ENCODE measurements at places on chromosomes 12 and 14. TPM values are rescaled to one million over a fixed set of nuclear protein-coding genes. Genes with fewer than 3 reads are reported as not detected.
A peak's percentile ranks its signal among the peaks of the same experiment; 100 is the strongest.

- no peak for ATAC-seq
Observed at GRCh38 chr12:124299628-124300388, 4.9 kb downstream of the RFLNA start.

DNA sequence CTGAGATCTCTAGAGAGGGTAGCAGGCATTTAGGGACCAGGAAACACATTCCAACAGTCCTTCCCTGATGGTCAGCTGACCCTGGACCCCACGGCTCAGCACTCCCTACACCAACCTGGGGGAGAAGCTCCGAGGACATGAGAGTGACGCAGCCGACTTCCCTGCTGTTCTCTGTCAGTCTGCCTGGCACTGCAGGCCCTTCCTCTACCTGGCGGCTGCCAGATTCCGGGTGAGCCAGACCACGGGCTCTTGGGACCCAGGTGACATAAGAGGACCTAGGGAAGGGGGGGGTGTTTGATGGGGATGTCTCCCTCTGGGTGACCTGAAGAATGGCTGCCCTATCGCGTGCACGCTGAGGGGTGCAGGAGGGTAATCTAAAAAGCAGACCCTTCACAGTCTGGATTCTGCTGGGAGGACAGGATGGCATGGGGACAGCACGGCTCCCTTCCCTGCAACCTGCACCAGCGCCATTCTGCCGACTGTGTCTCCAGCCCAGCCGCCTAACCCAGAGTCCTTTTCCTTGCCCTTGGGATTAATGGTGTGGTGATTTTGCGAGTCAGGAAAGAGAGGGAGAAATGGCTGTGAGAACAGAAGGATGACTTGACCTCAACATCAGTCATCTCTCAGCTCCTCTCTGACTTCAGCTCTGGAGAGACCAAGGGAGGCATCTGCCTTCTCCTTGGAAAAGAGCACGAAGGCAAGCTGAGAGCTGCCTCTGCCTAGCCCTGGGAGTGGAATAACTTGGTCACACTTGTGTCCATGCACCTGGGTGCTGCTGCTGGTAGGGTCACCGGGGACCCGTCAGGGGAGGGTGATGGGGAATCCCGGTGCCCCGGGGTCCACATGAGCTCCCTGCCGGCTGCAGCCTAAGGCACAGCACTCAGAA, 158.5 kb downstream of the CALM1 start:
- ATAC-seq = peak; percentile 59

- no peak for ATAC-seq
Observed at GRCh38 chr14:105322791-105323556, 8.4 kb downstream of the PACS2 start.

- no peak for ATAC-seq
Observed at GRCh38 chr12:8493084-8493483, 20.2 kb upstream of the CLEC4D start.

DNA sequence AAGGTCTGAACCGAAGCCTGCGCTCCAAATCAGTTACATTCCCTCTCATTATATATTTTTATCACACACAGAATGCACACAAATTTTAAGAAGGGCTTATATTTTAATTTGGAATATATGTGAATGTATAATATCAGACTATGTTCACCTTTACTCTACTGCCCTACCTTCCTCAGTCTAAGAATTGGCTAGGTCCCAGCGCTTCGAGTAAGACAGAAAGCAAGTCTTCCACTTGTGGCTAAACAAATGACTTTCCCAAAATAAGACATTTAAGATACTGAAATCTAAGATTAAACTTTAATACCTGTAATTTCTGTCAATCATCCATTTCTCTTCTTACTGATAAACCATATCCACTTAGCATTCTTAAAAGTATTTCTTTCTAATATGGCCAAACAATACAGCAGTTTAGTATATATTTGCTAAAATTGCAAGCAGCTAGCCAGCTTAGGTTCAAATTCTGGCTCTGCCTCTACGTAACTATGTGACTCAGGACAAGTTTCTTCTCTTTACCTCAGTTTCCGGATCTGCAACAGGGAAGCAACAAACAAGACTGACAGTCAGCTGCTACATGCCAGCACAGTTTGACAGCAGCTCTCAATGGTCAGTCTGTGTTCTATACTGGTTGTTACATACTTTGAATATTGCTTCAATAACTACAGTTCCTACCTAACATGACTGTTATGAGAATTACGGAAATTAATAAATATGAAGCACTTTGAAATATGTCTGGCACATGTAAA, 2.0 kb downstream of the INTS13 start:
- ATAC-seq = no peak

DNA sequence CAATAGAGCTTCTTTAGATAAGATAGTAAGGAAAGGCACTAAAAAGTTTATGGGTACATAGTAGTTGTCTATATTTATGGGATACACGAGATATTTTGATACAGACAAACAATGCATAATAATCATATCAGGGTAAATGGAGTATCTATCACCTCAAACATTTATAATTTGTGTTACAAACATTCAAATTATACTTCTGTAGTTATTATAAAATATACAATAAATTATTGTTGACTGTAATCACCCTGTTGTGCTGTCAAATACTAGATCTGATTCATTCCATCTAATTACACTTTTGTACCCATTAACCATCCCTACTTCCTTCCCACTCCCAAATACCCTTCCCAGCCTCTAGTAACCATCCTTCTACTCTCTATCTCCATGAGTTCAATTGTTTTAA, 179.7 kb downstream of the FOXG1 start:
- no peak for ATAC-seq

- no peak for ATAC-seq
Observed at GRCh38 chr12:118480235-118480634, 103.9 kb downstream of the SUDS3 start.

GRCh38 chr14:97056086-97056485, 258.9 kb downstream of the VRK1 start:
- ATAC-seq = peak; percentile 29

DNA sequence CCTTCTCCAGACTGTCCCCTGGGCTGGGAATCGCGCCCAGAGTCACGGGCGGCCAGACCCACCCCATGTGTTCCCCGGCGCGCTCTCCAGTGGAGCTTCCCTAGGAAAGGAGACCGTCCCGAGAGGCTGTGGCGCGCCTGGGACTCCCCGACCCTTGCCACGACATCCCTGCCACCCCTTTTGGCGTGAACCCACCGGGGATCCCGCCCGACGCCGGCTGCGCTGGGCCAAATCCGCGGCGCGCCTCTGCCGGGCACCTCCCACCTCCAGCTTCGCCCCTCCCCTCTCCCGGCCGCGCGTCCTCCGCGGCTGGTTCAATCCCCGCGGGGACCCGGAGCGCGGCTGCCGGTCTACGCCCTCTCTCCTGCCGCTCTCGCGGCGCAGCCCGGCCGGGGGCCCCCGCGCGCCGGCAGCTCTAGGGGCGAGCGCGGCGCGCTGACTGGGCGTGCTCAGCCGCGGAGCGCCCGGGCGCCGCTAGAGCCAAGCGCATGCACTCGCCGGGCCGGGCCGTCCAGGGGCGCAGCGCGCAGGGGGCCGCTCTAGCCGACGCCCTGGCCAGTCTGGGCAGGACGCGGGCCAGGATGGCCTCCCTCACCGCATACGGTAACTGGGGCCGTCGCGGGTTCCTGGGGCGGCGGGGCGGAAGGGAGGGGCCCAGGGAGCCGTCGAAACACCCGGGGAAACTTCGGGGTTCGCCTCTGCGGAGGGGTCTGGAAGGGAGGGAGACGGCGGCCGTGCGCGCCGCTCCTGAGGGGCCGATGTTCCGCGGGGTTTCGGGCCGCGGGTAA, 77.4 kb upstream of the ANO4 start:
- ATAC-seq = peak; percentile 90

DNA sequence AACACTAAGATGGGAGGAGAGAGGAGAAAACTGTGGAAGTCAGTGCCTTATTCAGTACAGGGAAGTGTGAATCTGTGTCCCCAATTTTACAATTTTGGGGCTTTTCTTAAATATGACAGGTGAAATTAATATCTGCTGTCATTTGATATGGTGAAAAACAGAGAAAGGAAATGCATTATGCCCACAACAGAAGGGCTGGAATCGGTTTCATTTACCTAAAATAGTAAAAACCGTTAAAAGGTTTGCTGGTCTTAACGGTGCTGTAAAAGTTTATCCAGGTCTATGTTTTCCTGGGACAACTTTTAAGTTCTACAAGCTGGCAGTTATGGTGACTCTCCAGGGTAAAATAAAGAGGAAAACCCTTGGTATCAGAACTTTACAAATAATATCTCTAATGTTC, 310.8 kb downstream of the FUT8 start:
- ATAC-seq = no peak

- peak; percentile 39 for ATAC-seq
Observed at GRCh38 chr12:11787933-11788849, 138.7 kb downstream of the ETV6 start.

DNA sequence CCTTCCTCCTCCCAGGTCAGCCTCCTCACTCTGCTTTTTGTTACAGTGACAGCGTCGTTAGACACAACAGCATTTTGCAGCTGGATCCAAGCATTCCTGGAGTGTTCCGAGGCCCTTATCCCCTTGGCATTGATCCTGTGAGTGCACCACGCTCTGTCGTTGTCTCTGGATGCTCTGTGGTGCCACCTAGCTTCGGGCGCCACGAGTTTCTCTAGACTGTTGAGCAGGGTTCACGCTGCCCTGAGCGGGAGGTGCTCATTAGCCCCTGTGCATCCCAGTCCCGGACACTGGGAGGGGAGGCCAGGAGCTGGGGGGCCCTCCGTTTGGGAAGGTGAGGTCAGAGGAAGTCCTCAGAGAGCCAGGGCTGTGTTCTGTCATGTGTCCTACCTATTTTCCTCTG, 17.3 kb upstream of the DNAH10 start:
- ATAC-seq = no peak

GRCh38 chr14:81062816-81063215, 107.4 kb downstream of the TSHR start:
- ATAC-seq = no peak

DNA sequence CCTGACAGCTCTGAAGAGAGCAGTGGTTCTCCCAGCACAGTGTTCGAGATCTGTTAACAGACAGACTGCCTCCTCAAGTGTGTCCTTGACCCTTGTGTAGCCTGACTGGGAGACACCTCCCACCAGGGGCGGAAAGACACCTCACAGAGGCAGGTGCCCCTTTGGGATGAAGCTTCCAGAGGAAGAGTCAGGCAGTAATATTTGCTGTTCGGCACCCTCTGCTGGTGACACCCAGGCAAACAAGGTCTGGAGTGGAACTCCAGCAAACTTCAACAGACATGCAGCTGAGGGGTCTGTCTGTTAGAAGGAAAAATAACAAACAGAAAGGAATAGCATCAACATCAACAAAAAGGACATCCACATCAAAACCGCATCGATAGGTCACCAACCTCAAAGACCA, 21.6 kb upstream of the ABCC9 start:
- no peak for ATAC-seq

GRCh38 chr12:51324953-51325352, 979 bp upstream of the BIN2 start:
- no peak for ATAC-seq

- ATAC-seq = no peak
Observed at GRCh38 chr12:29082522-29082921, 66.6 kb upstream of the FAR2 start.

- ATAC-seq = no peak
Observed at GRCh38 chr12:45553204-45553603, 176.3 kb upstream of the ARID2 start.

GRCh38 chr12:20289520-20289919, 78.8 kb upstream of the PDE3A start:
- no peak for ATAC-seq

GRCh38 chr12:102976609-102977280, 19.3 kb downstream of the ASCL1 start:
- ATAC-seq = no peak

DNA sequence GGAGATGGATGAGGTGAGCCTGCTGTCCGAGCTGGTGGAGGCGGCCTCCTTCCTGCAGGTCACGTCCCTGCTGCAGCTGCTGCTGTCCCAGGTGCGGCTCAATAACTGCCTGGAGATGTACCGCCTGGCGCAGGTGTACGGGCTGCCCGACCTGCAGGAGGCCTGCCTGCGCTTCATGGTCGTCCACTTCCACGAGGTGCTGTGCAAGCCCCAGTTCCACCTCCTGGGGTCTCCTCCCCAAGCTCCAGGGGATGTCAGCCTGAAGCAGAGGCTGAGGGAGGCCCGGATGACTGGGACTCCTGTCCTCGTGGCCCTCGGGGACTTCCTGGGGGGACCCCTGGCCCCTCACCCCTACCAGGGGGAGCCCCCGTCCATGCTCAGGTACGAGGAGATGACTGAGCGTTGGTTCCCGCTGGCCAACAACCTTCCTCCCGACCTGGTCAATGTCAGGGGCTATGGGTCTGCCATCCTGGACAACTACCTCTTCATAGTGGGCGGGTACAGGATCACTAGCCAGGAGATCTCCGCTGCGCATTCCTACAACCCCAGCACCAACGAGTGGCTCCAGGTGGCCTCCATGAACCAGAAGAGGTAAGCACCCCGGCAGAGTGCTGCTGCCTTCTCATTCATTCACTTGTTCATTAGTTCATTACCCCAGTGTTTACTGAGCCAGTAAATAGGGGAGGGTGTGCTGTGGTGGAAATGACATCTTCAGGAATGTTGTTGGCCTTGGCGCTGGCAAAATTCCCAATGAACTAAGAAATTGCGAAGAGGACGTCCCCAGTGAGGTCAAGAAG, 774 bp upstream of the MANSC4 start:
- ATAC-seq = peak; percentile 13

DNA sequence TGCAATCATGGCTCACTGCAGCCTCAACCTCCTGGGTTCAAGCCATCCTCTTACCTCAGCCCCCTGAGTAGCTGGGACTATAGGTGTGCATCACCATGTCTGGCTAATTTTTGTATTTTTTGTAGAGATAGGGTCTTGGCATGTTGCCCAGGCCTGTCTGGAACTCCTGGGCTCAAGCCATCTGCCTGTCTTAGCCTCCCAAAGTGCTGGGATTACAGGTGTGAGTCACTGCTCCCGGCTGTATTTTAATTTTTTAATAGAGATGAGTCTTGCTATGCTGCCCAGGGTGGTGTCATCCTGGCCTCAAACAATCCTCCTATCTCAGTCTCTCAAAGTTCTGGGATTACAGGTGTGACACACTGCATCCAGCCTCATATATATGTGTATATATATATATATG, 31.7 kb upstream of the GPRC5A start:
- ATAC-seq = no peak

DNA sequence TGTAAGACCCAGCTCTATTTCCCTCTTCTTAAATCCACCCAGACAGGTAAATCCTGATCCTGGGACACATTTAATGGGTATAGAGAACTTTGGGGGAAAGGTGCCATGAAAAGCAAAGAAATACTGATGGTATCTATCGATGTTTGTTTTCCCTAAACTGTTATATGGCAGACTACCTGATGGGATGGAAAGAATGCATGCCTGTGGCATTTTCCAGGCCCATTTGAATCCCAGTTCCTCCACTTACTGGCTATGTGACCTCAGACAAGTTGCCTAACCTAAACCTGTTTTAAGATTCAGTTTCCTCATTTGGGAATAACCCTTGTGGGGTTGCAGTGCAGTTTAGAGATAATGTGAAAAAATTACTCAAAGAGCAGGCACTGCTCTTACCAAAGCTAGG, 404.5 kb downstream of the FUT8 start:
- ATAC-seq = no peak

The PROX2 gene
- 1.1 TPM for total RNA-seq

The ATP2B1 gene
- 89.2 TPM for total RNA-seq

The SERPINA1 gene
- 2.7 TPM for total RNA-seq

The KCNMB4 gene
- 9.3 TPM for total RNA-seq

The TSPAN9 gene
- total RNA-seq = 28.0 TPM

The NKX2-1 gene
- not detected for total RNA-seq

The ZNF385A gene
- total RNA-seq = 1.3 TPM

The TAC3 gene
- total RNA-seq = not detected

The FIGNL2 gene
- 25.3 TPM for total RNA-seq

The ACOT4 gene
- total RNA-seq = 0.10 TPM

The SYT1 gene
- 0.31 TPM for total RNA-seq

The C1QL4 gene
- 7.7 TPM for total RNA-seq

The A2M gene
- total RNA-seq = 0.38 TPM

The STAT6 gene
- 25.0 TPM for total RNA-seq

The DENR gene
- total RNA-seq = 49.7 TPM
